ENCODE measurements at places on chromosomes 16 and 17.

DNA sequence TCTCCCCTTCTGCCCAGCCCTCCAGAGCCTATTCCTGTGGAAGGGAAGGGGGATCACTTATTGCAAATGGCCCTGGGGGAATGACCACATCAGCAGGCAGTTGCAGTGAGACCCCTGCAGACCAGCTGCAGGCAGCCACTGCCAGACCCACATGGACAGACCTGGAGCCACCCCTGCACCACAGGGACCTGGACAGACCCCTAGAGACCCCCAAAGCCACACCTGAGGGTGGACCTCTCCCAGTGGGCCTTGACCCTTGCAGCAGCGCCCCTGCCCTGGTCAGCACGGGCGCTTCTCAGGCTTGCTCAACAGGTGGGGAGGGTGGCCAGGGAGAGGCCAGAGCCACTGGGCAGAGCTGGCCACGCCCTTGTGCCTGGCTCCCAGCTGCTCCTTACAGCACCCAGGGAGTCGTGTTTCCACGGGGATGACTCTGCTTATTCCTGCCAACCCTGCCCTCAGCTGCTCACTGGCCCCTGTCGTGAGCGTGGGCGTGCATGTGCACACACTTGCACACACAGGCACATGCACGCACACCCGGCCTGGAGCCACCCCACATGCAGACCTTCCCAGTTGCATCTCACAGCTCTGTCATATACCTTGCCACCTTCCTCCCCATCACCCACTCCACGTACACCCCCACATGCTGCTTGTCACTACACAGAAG, 1.3 kb upstream of the SCN4A start:
- no peak for DNase-seq

DNA sequence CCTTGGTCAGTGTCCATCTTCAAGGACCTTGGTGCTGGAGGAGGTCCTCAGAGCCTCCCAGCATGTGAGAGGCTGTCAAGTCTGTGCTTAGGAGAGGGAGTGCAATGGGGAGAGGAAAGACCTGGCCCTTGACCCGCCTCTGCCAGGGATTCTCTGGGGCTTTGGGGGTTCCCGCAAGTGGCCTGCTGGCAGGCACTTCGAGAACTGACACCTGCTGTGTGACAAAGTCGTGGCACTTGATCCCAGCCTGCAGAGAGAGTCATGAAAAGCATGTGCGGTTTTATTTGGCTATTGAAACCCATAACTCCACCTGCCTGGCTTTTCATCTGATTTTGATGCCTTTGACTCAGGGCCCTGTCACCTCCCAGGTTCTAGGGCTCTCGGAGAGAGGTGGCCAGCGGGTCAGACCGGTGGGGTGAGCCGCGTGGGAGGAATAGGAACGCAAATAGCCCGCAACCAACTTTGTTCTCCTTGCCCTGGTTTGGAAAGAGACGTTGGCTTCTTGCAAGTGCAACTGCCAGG, 42.8 kb upstream of the GSE1 start:
- no peak for DNase-seq

DNA sequence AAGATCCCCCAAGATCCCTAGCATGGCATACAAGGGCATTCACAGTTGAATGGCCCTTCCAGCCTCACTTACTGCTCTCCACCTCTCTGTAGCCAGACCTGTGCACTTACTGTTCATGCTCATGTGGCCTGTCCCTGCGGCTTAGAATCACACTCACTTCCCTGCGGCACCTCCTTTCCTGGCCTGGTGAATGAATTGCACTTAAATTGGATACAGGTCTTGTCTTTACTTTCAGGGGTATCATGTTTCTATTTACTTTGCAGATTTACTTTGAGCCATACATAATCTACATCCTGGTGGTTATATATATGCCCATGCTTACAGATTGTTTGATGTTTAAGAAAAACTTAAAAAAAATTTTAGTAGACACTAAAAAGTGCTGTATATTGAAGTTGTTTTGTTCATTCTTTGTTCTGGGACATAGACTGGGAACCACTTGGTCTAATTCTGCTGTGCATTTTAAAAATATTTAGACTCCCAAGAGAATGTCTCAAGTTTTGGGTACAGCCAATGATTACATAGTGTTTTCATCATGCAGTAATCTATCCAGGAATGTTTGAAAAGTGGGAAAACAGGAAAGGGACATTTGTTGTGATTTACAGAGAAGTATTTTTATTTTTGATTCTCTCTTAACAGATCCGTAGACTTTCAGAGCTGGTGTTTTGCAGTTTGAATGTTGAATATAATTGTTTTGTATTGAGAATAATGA, 63.9 kb downstream of the NUP88 start:
- DNase-seq = no peak

- no peak for DNase-seq
These were observed 91.9 kb downstream of the NXN start for GRCh38 chr17:887551-888209.

- no peak for DNase-seq
These were observed 94.3 kb downstream of the TBC1D16 start for GRCh38 chr17:79941088-79942010.

- DNase-seq = no peak
These were observed 101.3 kb upstream of the CHMP6 start for GRCh38 chr17:80890196-80890920.

DNA sequence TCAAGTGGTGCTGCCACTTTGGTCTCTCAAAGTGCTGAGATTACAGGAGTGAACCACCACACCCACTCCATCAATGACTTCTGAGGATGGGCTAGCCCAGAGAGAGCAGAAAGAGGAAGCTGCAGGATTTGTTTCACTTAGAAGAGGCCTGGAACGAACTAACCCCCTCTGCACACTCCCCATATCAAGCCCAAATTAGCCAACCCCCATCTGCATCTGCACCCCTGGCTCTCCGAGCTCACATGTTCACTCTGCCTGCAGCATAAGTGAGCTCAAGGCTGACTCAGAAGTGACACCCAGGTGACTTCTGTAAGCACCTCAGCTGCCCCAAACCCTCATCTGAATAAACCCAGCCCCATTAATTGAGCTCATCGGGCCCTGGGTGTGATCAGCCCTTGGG, 4.8 kb downstream of the SCNN1G start:
- DNase-seq = no peak

DNA sequence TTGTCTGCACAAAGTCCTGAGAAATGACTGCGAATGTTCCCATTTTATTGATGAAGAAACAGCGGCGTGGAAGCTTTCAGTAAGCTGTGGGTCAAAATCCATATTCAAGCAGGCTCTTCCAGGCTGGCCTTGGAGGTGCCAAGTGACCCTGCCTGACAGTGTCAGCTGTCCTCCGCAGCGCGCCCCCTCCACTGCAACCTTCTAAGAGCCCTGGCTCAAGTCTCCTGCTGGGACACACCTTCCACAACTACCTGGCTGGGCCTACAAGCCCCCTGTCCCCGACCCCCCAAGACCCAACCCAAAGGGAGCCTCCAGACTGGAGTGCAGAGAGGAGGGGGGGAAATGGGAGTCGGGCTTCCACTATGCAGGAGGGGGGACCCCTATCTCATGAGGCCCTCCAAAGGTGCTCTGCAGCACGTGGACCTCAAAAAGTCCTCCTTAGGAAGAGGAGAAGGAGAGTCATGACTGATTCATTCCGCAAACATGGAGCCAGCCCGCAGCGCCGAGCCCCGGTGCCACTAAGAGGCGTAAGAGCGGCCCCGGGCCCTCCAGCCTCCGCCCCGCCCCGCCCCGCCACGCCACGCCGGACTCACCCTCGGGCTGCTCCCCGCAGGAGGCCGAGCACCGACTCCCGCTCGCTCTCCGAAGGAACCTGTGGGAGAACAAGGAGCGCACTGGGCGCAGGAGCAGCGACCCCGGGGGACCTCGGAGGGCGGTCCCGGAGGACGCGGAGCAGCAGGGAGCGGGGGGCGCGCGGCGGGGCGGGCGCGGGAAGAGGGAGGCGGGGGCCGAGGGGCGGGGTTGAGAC, 574 bp downstream of the MPP3 start:
- peak; percentile 69 for DNase-seq

GRCh38 chr17:40547079-40547784, 18.0 kb downstream of the CCR7 start:
- DNase-seq = no peak

- DNase-seq = peak; percentile 19
These were observed 15.8 kb upstream of the EEF2K start for GRCh38 chr16:22190081-22190775.

DNA sequence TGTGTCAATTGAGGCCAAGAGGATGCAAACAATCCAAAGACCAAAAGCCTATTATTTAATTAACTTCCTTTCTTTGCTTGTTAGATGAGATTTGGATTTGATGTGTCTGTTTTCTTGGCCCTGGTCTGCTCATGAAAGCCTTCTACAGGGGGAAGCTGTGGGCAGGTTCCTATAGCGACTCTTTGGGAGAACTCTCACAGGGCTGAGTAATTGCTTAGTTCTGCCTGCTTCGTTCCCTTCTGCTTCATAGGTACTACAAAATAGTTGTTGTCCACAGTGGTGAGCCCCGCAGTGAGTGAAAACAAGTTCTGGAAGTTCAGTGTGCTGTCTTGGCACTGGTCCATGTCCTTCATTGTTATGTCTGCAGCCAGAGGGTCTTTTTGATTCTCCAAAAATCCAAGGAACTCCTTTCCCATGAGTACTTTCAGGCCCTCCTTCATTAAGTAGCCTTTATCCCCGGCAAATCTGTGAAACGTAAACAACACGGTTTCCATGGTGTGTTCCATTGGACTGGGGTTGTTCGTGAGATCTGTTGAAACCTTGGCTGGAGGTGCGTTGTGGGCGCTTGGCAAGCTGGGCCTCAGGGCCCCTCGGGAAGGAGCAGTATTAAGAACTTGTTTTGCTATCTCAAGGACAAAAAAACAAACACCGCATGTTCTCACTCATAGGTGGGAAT, 30.0 kb upstream of the ANKRD40CL start:
- peak; percentile 42 for DNase-seq

DNA sequence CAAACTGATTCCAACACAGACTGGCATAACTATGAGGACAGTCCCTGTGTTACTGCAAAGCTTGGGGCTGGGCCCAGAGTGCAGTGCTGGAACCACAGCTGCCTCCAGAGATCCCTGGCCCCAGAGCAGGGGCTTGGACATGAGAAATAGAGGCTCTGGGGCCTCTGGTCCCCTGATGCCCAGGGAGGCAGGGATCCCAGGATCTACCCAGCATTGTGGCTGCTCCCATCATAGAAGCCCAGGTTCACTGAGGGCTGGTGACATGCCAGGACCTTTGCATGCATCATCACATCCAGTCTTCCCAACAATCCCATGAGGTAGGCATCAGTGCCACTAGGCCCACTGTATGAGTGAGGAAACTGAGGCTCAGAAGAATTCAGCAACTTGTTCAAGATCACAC, 95.8 kb downstream of the TMEM132E start:
- no peak for DNase-seq

- no peak for DNase-seq
These were observed 140.4 kb downstream of the ENGASE start for GRCh38 chr17:79214940-79215604.

DNA sequence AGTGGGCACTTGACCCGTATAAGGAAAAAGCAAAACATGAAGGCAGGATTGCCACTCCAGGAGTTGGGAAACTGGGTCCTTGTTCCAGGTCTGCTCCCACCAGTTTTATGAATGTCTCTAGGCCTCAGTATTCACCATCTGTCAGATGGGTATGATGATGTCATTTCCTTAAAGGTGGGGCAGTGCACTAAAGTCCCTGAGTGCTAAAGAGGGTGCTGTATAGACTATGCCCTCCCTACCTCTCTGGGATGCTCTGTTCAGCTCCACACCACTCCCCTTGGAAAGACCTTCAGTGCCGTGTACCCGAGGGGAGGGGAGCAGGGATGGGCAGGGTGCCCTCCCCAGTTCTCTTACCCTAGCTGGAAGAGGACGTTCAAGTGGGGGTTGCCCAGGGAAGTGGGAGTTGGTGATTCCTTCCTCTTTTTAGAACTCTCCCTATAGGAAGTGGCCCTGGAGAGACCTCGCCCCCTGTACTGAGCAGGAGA, 2.2 kb downstream of the LASP1 start:
- DNase-seq = no peak

DNA sequence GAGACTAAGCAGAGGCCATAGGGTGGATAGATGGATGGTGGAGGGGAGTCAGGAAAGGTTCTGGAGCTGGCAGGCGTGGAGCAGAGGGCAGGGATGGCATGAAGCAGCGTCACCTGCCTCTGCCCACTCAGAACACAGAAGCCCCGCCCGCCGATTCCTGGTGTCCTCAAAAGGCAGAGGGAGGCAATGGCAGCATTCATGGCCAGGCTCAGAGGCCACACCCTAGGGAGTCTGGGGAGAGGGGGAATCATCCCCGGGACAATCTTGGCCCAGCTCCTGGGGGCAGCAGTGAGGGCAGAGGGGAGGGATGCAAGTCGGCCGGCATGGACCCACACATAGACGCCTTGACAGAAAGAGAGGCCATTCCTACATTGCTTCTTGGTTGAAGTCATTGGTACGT, 60.7 kb upstream of the CACNG4 start:
- DNase-seq = no peak
